ENCODE measurements at places on chromosomes 12 and 14. TPM values are rescaled to one million over a fixed set of nuclear protein-coding genes. Genes with fewer than 3 reads are reported as not detected.

- H3K36me3 ChIP-seq, result no peaks in the 10 kb centered on the region
- no peak for DNase-seq
- H3K4me1 ChIP-seq, result no peaks in the 10 kb centered on the region
- H3K4me3 ChIP-seq, result no peak overlapping the region
These were observed 1149.1 kb downstream of the VRK1 start for GRCh38 chr14:97946240-97946639.

Gene CNTN1
- total RNA-seq, result 16.1 TPM

DNA sequence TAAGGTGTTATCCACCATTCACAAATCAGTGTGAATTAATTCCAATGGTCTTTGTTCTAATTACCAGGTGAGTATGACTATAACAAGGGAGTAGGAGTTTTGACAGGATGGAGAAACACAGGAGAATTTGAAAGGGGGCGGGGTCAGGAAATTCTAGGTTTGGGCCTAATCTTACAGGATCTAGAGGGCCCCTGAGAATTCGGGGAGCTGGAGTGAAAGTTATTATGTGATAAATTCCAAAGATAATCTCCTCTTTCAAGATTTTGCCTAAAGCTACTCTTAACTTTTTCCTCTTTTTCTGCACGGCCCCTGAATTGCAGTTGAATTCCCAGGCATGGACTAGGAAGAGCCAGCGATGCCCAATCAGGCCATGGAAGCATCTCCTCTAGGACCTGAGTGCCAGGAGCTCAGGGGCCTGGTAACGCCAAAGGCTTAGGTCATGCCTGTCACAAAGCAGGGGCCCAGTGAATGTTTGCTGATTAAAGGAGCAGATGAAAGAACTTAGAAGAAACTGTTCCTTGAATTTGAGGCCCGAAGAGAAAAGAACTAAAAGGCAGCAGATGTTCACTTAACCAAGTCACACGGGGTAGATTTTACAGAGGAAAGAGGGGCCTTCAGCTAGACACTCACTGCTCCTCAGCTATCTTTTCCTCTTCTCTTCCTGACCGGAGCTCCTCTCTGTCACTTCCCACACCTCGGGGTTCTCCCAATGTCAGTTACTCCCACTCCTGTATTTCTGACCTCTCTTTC is 195.5 kb downstream of the PPM1H start:
- H3K27me3 ChIP-seq, result no peaks in the 10 kb centered on the region
- DNase-seq, result no peak
- H3K4me3 ChIP-seq, result no peak overlapping the region
- peaks cover 4% of the 10 kb centered on the region for H3K4me1 ChIP-seq

DNA sequence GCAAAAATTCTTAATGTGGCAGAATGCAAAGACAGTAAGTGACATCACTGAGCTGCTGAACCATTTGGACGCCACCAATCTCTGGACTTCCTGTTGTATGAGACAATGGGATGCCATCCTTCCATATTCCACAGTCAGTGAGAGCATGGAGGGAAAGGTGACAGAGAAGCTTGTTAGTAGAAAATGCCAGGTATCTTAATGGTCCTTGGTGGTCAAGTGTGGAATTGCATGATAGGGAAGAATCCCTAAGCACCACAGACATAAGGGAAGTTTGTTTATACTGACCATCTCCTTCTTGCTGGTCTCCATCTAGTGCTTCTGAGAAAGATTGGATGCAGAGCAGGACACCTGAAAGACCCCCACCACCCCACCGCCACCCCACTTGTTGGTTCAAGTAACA is 1410.0 kb upstream of the TMEM132C start:
- H3K4me1 ChIP-seq, result no peaks in the 10 kb centered on the region
- no peaks in the 10 kb centered on the region for H3K27me3 ChIP-seq
- no peak for DNase-seq
- H3K27ac ChIP-seq, result no peak overlapping the region
